IMR-90 (cell line): ENCODE measurements at places on chromosomes 16 and 17. TPM values are rescaled to one million over a fixed set of nuclear protein-coding genes. Genes with fewer than 3 reads are reported as not detected.

The DHRS7C gene
- total RNA-seq, result not detected in 2 replicates

The CCL2 gene
- total RNA-seq, result 126 and 206 TPM in 2 replicates

The TNK1 gene
- under 0.01 and 0.54 TPM in 2 replicates for total RNA-seq

The CALB2 gene
- total RNA-seq, result 0.18 TPM in 1 of 2 replicates, not detected in the other

The TMC7 gene
- 0.28 and 0.36 TPM in 2 replicates for total RNA-seq

The KRT12 gene
- not detected in 2 replicates for total RNA-seq

The FOXF1 gene
- total RNA-seq, result 2.7 and 4.2 TPM in 2 replicates

The IGSF6 gene
- total RNA-seq, result not detected in 2 replicates

The TP53 gene
- total RNA-seq, result 26.4 and 31.2 TPM in 2 replicates
